Stimulated activated CD8-positive, alpha-beta memory T cell treated with anti-CD3 and anti-CD28 coated beads, Interleukin-7, amount 100 ng/mL, for 4 hours (primary cell): ENCODE measurements at places on chromosomes 11 and 22.

DNA sequence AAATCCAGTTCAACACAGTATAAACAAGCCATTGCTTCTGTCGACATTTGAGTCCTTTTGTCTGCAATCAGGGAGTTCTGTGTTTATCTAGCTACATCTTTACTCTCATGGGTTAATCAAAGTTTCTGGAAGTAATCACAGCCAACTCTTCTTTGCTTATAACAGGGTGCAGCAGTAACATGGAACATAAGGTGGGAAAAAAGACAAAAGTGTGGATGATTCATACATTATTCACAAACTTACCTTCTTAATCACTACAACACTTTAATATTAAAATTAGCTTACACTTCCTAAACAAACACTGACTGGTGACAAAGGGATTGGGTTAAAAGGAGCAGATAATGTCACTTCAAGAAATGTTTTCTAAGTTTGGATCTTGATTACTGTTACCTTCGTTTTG lies 44.7 kb downstream of the SNX19 start:
- DNase-seq = no peak

- DNase-seq = no peak
Observed at GRCh38 chr22:42432020-42432596, at the start of gene NFAM1. NFAM1 (minus strand) TSS chr22:42432403; CDS start chr22:42432357, 46 bp downstream.

DNA sequence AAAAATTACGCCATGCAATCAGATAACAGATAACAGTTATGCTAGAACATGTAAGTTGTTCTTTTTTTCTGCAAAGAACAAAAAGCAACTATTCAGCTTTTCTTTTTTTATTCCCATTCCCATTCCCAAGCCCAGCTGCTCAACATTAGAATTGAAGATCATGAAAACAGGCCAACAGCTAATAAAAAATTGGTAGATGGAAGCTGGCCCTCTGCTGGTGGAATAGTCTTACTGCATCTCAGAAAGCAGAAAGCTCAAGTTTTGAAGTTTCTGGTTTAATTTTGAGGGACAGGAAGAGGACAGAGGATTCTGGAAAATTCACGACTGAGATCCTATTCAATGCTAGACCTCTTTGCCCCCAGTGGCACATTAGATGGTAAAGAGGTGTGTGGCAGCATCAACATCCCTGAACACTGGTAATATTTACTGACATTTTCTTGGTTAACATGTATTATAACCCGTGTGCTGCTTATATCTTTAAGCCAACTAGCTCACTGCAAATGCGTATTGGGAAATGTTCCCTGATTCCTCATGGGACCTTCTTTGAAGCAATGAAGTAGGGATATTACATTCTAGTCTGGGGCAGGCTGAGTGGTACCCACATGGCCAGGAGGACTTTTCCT lies 591.2 kb downstream of the OPCML start:
- no peak for DNase-seq

GRCh38 chr11:20327377-20327935 lies 36.1 kb upstream of the HTATIP2 start:
- no peak for DNase-seq

- DNase-seq = peak; percentile 30
Observed at GRCh38 chr11:68840661-68841653, 759 bp downstream of the CPT1A start.

DNA sequence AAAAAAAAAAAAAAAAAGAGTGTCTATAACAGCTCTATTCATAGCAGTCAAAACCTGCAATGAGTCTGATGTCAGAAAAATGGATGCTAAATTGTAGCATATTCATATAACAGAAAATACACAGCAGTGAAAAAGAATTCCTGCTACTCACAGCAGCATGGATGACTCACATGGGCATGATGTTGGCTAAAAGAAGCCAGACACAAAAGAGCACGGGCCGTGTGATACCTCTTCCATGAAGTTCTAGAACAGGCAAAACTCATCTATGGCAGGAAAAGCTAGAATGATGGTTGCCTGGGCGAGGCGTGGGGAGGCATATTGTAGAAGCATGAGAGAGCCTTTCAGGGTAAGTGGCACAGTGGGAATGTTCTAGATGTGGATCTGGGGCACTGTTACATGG lies 18.9 kb downstream of the PLAAT3 start:
- DNase-seq = no peak

- no peak for DNase-seq
Observed at GRCh38 chr22:46752988-46753310, 9.5 kb upstream of the TBC1D22A start.

- no peak for DNase-seq
Observed at GRCh38 chr11:124977006-124977405, 23.0 kb downstream of the CCDC15 start.

GRCh38 chr11:102313238-102313940 lies 3.9 kb upstream of the BIRC3 start:
- DNase-seq = no peak

DNA sequence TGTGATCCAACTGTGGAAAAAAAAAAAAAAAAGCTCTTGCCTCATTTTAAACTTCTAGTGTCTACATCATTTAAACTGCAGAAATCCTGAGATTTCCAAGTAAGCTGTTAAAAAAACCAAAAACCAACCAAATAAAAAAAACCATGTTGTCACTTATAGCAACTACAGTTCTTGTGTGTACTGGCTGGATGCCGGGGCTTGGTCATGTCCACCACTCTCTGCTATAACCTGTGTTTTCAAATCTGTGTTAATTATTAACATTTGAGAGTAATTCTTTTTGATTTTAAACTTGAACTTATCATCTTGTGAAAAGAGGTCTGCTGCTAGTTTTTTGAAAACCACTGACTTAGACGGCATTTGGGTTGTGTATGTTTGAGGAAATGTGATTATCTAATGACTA lies 32.2 kb upstream of the BID start:
- no peak for DNase-seq

GRCh38 chr11:63839508-63840355 lies 822 bp downstream of the MARK2 start:
- no peak for DNase-seq
